ENCODE measurements at places on chromosomes 4 and X.

DNA sequence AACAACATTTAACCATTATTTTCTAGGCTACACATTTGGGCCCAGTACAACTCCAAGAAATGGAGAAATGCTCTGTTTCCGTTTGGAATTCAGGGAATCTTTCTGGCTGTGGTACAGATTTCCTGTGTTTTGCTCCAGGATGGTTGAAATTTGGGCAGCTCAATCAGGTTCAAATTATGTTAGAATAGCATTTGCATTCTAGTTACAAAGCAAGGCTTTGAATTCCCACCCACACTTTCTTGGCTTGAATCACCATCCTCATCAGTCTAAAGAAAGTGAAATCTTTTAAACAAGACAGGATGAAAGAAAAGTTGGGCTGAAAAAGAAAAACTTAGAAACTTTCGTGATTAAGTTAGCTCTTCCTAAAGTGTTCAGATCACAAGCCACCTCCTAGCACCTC, 98.1 kb upstream of the VCX3B start:
- DNase-seq, result no peak

DNA sequence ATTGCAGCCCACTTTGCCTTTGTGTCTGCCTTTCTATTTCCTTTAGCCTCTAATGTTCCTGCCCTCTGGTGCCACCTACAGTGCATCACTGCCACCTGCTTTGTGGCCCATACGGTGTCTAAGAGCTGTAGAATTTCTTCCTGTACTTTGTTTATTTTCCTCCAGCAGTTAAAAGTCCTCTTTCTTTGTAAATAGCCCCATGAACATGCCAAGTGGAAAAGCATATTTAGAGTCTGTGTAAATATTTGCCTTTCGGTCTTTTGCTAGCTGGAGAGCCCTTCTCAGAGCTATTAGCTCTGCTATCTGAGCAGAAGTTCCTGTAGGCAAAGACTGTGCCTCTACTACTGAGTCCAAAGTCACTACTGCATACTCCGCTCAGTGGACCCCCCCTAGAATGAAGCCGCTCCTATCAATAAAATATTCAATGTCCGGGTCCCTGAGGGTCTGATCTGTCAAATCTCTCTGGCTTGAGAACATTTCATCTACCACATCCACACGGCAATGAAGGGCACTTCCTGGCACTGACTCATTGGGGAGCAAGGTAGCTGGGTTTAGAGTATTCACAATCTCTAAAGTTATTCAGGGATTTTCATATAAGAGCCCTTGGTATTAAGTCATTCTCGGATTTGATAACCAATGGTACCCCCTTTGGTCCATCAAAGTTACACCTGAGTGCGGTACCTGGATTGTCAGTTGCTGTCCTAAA, 36.3 kb downstream of the SULT1E1 start:
- DNase-seq, result no peak

GRCh38 chr4:19030048-19030447, 1008.5 kb upstream of the LCORL start:
- DNase-seq, result no peak

DNA sequence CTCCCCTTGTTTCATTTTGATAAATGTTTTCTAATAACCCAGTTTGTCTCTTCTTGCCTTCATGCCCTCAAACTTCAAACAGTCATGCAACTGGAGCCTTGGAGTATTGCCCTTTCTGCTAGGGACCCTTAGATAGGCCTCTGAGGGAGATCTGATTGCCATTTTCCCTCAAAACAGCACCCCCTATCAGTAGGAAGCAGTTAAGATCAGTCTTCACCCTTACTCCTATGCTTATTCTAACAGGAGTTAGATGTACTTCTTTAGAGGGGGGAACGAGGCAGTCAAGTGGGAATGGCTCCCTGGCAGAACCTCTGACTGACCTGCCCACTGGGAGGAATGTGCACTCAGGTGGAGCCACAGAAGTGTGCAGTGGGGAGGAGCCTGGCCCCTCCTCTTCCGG, 74.1 kb downstream of the FAM47A start:
- no peak for DNase-seq

DNA sequence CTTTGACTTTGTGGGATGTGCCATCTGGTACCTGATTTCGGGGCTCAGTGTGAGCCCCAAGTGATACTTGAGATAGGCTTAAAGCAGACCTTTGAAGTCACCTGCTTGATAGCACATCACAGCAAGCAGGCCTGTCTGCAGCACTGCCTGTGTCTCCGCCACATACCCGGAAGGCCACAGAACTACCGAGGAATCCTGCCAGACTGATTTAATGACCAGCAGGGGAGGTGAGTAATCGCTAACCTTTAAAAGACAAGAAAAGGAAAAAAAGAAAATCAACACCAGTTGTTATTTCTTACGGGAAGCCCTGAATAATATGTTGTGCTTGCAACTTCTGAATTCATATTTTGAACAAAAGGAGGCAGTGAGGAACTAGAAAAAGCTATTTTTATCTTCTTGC, 6.8 kb downstream of the PTCHD1 start:
- no peak for DNase-seq

DNA sequence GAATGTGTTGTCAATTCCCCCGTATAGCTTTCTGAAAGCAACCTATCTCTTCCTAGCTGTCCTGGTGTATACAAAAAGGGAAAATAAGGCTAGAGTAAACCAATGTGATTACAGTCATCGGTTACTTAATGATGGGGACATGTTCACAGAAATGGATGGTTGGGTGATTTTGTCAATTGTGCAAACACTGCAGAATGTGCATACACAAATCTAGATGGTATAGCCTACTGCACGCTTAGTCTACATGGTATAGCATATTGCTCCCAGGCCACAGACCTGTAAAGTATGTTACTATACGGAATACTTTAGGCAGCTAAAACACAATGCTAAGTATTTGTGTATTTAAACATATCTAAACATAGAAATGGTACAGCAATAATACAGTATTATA, 5.1 kb downstream of the DTHD1 start:
- DNase-seq, result no peak

DNA sequence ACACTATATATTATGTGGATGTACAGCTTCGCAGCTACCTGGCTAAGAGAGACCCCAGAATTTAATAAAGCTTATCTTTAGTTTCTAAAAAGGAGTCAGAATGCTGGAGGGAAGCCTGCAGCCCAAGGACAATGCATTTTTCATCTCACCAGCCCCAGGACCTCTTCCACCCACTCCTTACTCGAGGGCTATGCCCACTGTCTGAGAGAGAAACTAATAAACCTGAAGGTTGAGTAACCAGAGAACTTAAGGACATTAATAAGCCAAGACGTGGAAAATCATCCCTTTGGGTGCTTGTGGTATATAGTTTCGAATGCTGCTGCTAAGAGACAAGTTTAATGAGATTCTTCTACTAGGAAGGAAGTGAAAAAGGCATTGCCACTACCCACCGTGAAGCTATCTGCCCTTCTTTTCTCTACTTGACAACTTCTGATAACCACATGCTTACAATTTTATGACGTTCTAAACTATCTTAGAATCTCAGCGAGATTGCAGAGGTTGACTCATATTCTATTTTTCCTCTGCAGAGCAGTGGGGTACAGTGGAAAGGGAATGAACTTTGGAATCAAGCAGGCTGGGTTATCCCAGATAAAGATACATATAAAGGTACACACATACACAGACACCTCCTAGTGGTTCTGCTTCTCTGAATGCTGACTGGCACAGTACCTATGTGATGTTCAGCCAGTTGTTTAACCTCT, 3.3 kb downstream of the RELL1 start:
- DNase-seq, result no peak

GRCh38 chr4:105807496-105807895, 87.8 kb upstream of the NPNT start:
- no peak for DNase-seq

All from epithelial cell of prostate (primary cell).